ENCODE measurements at places on chromosomes 16 and 17.

GRCh38 chr17:6574687-6575595 is 18.6 kb upstream of the PITPNM3 start:
- DNase-seq: peak; percentile 16

GRCh38 chr17:49035470-49036269 is 38.5 kb downstream of the IGF2BP1 start:
- peak; percentile 22 for DNase-seq

DNA sequence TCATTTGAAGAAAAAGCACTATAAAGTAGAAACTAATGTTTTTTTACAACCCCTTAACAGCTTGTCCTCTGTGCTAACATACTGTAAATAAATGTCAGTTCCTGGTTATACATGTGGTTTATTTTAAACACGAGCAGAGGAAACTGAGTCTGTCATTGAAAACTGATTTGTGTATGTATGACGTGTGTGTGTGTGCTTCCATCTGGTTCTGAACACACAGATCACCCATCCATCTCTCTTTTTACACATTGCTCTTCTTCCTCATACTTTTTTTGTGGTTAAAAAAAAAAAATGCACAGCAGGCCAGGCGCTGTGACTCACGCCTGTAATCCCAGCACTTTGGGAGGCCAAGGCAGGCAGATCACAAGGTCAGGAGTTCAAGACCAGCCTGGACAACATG is 49.5 kb downstream of the ZNF423 start:
- DNase-seq: no peak

GRCh38 chr17:31096106-31096436 is 1.3 kb downstream of the NF1 start:
- no peak for DNase-seq

DNA sequence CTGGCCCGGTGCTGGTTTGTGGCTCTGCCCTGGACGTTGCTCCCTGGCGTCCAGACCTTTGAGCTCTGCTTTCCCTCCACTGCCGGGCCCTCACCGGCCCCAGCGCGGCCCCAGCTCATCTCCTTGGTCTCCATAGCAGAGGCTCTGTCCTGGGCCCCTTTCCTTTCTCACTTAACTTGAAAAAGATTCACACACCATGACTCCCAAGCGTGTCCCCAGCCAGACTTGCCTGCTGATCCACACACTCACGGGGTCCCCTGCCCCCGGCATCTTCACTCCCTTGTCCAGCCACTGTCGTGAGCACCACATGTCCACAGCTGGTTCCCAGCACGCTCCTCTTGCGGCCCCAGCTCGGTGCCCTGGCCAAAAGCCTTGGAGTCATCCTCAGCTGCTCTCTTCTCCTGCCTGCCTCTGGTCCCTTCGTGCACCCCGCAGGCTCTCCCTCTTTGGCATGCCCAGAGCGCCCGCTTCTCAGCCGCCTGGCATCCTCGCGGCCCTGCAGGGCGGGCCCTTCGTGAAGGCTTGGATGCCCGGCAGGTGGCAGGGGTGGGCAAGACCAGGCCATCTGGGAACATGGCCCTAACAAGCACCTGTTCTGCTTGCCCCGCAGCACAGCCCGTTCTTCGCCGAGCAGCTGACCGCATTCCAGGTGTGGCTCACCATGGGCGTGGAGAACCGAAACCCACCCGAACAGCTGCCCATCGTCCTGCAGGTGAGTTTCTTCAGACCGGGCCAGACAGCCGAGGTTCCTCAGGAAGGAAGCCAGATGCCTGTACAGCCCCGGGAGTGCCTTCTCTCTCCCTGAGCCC is 145.6 kb upstream of the CHMP6 start:
- no peak for DNase-seq
